Omental fat pad (tissue), 4 donors: ENCODE measurements at places on chromosomes 16 and 17.

DNA sequence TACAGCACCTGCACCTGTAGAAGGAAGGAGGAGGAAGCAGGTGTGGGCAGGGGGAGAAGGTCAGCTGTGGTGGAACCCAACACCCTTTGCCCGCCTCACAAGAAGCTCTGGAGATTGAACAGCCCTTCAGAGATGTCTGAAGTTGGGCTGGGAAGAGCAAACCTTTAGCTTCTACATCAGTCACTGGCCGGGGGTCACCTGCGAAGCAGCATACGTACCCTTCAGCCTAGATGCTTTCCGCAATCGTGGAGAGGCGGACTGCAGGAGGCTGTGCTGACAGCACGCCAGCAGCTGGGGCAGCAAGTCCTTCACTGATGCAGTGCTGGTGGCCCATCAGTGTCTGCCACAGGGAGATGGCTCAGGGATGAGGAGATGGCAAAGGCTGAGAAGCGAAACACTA, 5.2 kb upstream of the HS3ST3B1 start:
- DNase-seq = no peak

DNA sequence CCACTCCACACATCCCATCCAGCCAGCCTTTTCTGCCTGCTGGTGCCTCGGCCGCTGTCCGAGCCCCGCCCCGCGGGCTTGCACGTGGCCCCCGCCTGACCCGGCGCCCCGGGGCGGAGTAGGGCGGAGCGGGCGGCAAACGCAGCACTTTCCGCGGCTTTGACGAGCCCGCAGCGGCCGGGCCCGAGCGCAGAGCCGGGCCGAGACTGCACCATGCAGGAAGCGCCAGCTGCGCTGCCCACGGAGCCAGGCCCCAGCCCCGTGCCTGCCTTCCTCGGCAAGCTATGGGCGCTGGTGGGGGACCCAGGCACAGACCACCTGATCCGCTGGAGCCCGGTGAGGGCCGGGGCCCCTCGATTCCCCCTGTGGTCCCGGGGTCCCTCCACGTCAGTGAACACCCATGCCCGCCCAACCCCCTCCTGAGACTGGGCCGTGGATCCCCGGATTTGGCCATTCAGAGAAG, at the start of gene HSF4:
Gene HSF4 (plus strand): TSS at position 147 of the 463 bp plus-strand sequence. CDS start 67 bp downstream, at position 214.
- no peak for DNase-seq

GRCh38 chr17:80260069-80260535, 550 bp upstream of the RNF213 start:
- DNase-seq = no peak

DNA sequence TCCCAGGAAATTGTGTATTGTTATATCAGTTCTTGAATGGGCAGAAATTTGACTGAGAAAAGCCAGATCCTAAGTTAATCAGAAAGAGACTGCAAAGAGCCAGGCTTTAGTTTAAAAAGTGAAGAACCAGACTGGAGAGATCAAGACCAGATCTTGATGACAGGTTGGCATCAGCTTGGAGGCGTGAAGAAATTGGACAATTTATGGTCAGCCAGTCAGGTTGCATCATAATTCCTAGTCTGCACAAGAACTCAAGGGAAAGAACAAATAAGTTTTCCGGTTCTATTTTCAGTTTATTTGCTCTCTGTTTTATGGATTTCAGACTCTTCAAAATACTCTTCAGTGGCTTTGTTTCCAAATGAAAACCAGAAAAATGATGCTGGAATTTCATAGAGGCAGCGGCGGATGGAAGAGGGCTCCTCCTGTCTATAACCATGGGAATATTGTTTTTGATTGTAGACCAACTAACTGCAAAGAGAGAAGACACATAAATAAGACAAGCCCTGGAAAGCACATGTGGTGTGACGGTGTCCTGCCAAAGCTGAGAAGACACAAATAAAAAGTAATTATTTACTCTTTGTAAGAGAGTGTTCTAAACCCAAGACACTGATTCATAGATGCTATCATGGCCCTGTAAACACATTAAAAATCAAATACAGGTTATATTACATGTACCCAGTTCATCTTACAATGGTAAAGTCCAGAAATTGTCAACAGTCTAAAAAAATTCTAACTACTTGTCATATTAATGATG, 91.7 kb downstream of the PCTP start:
- no peak for DNase-seq

GRCh38 chr16:85905110-85906095, 6.4 kb downstream of the IRF8 start:
- DNase-seq = no peak

DNA sequence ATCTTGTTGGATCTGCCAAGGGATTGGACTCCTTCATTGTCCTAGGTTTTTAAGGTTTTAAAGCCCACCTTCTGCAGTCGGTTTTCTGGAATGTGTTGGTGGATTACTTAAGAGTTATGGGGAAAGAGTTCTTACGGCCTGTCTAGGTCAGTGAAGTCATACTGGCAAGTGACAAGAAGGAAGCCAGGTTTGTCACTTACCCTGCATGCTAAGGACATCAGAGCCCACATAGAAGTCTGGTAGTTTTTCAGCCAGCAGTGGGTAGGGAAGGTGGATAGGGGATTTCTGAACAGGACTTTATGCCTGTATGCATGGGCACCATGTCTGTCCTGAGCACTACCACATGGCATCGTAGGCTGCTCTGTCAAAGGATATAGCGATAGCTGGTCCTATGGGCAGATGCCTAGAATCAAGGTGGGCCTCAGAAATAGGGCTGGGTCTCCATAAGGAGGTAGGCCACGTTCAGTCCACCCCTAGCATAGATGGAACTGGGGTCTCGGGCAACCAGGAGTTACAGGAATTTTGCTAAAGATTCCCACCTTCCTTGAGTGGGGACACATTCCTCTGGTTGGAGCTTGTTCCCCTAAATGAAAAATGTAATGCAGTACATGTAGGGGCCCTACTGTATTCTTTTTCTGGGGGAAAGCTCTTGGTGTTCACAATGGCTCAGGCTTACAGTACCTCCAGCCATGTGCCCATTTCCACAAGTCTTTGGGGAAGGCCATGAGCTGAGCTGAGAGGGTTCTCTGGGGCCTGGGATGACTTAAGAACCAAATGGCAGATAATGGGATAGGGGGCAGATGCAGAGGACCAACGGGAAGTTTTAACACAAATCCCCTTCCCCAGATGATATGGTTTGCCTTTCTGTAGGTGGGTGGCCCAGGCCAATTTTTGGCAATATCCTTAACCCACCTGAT, 27.5 kb downstream of the TRPV2 start:
- DNase-seq = no peak

DNA sequence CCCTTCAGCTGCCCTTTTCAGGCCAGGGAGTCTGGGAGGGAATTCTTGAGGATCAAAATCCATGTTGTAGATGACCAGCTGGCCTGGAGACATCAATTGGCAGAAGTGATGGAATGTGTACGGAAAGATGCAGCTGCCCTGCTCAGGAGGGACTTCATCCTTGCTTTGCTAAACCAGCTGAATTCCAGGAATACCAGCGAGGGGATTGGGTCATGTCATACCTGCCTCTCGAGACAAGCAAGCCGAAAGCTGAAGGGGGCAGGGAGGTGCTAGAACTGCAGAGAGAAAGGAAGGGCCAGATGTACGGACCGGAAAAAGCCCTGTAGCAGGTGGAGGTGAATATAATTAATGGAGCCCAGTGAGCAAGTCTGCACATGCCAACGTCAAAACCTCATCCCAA, 25.6 kb upstream of the NTN1 start:
- no peak for DNase-seq

- DNase-seq = no peak
Measured at GRCh38 chr17:72423718-72424117, 302.9 kb downstream of the SOX9 start.

DNA sequence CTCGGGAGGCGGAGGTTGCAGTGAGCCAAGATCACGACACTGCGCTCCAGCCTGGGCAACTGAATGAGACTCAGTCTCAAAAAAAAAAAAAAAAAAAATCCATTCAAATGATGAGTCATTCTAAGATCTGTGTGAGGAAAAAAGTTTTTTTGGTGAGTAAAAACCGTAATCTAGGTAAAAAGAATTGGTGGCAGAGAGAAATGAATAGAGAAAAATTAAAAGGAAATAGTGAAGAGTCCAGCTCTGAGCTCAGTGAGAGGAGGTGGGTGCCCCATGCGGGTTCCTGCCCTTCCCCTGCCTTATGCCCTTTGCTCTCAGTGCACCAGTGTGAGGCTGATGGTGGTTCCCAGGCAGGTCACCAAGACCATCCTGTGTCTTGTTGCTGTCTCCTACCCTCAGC, 20.9 kb downstream of the GAN start:
- DNase-seq = no peak

DNA sequence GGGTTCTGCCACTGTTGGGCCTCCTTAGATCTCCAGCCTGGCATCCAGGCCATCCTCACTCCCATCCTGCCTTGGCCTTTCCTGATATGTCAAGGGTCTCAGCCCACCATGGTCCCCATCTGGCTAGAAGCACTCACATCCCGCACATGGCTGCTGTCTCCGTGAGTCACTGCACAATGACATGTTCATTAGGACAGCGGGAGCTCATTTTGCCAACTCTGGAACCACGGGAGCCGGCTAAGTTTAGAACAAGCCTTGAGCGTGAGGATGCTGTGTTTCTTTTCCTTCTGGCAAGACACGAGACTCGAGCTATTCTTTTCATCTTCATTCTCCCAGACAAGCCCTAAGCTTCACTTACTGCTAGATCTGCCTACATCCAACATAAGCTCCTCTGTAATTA, 65.7 kb upstream of the KSR1 start:
- DNase-seq = no peak

- DNase-seq = no peak
Measured at GRCh38 chr17:4389079-4389478, 22.6 kb upstream of the UBE2G1 start.

GRCh38 chr17:9959377-9959981, 54.4 kb upstream of the RCVRN start:
- DNase-seq = no peak

GRCh38 chr17:73693071-73693470, 48.8 kb upstream of the SDK2 start:
- no peak for DNase-seq

GRCh38 chr17:12952012-12952411, 65.8 kb downstream of the ELAC2 start:
- no peak for DNase-seq

DNA sequence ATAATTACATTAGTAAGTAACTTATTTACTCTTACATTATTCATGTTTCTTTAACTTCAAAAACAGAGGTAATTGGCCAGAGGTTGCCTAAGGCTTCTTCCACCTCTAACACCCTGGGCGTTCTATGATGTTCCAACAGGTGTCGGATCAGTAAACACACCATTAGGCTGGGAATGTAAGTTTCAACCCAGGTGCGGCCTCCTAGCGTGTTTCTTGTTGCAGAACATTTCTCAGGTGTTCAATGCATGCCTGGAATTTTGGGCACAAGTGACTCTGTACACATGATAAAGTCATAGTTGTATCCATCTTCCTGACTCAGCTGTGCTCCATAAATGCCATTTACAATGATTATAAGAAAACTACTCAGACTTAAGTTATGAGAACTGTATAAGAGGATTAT, 1.0 kb downstream of the KRTAP2-2 start:
- DNase-seq = no peak

- DNase-seq = no peak
Measured at GRCh38 chr16:84159007-84159406, 13.9 kb downstream of the DNAAF1 start.

DNA sequence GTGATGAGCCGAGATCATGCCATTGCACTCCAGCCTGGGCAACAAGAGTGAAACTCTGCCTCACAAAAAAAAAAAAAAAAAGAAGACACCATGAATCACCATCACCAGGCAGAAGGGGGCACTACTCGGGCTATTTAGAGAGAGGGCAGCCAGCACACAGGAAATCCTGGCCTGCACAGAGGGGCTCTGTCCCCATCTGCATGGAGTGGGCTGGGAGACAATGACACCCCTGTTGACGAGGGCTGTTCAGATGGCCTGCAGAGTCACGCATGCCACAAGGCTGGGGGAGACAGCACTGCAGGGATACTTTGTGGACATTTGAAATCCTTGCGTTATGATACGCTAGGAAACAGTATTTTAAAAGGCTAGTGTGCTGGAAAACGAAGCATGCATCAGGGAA, 48.3 kb downstream of the CUEDC1 start:
- no peak for DNase-seq

DNA sequence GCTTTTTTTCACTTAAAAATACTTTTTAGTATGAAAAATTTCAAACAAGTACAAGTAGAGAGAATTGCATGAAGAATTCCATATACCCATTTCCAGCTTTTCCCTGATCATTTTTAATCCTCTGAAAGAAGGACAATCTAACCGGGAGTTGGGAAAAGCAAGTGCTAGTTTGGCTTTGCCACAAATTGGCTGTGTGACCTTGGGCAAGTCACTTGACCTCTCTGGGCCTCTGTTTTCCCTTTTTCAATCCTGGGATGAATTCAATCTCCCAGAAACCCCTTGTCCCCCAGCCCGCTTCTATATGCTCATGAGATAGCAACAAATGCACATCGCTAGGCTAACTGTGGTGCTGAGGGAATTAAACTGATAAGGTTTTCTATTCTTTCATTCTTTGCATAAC, 49.4 kb downstream of the ASIC2 start:
- DNase-seq = no peak

DNA sequence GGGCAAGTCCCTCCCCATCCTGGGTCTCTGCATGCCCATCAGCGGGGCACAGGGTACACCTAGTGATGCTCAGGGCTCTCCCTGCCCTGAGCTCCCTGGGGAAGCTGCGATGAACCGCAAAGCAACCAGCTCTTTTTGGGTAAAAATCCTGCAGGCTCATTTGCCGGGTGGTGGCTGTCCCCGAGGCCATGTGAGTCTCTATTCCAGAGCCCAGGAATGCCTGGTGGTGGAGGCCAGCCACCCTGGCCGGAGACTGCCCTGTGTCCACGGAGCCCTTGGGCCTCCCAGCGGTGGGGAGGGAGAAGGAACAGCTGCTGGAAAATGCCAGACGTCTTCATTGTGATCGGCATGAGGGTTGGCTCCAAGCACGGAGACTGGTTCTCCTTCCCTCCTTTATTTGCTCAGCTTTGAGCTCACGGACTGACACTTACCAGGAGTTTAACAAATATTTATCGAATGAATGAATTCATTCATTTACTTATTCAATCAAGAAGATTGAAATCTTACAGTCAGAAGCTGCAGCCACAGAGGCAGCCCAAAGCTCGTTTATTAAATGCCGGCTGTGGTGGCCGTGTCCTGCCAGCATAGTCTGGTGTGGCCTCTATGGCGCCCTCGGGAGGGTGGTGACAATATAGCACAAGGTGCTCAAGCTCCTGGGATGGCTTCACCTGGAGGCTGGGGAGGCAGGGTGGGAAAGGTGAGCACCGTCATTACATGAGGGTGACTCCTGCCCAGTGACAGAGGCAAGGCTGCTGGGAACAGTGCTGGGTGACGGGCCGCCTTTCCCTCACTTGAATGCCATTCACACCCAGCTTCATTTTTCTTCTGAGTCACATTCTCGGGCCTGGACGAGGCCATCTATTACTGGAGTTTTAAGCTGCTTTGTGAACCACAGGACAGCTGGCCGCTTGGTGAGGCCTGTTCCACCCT, 31.1 kb upstream of the JPH3 start:
- no peak for DNase-seq

- peak; percentile 82 for DNase-seq
Measured at GRCh38 chr17:38751808-38752307, 683 bp upstream of the PSMB3 start.

- no peak for DNase-seq
Measured at GRCh38 chr16:88888461-88889387, 22.3 kb upstream of the PABPN1L start.
